ENCODE measurements at places on chromosomes 16 and 17. TPM values are rescaled to one million over a fixed set of nuclear protein-coding genes. Genes with fewer than 3 reads are reported as not detected.

JPH3 gene
- not detected for total RNA-seq

ZNF594 gene
- 9.7 TPM for total RNA-seq

TM4SF5 gene
- total RNA-seq = not detected

KREMEN2 gene
- not detected for total RNA-seq

MYO15A gene
- 0.50 TPM for total RNA-seq

CLDN6 gene
- total RNA-seq = not detected

CTRL gene
- total RNA-seq = 0.33 TPM

GAST gene
- total RNA-seq = not detected

STAC2 gene
- not detected for total RNA-seq

NEUROD2 gene
- total RNA-seq = not detected

IQCK gene
- 6.0 TPM for total RNA-seq

KRTAP9-8 gene
- total RNA-seq = not detected

RNF135 gene
- total RNA-seq = 9.9 TPM

COG7 gene
- 25.1 TPM for total RNA-seq

GLP2R gene
- total RNA-seq = under 0.01 TPM

BCAR1 gene
- total RNA-seq = 52.8 TPM

SLC13A2 gene
- not detected for total RNA-seq

DPEP3 gene
- total RNA-seq = not detected

GAS7 gene
- total RNA-seq = 3.0 TPM

CEP295NL gene
- 5.6 TPM for total RNA-seq

FBXL20 gene
- 21.4 TPM for total RNA-seq

DPEP1 gene
- not detected for total RNA-seq

RAB26 gene
- 1.1 TPM for total RNA-seq

CES4A gene
- total RNA-seq = 1.00 TPM

PRSS33 gene
- total RNA-seq = not detected

PRR15L gene
- total RNA-seq = not detected

SLC35G6 gene
- total RNA-seq = not detected

ITGAX gene
- total RNA-seq = 1.2 TPM

MYBBP1A gene
- 52.6 TPM for total RNA-seq

KRT40 gene
- total RNA-seq = not detected

ARL5C gene
- total RNA-seq = not detected

RNF222 gene
- total RNA-seq = not detected

CHP2 gene
- total RNA-seq = not detected

ZNF75A gene
- 21.1 TPM for total RNA-seq

MT4 gene
- total RNA-seq = not detected

CA7 gene
- not detected for total RNA-seq

PABPN1L gene
- not detected for total RNA-seq

FOXF1 gene
- 7.2 TPM for total RNA-seq

DLX3 gene
- total RNA-seq = not detected

IRX5 gene
- total RNA-seq = not detected

BCKDK gene
- total RNA-seq = 16.9 TPM
